ENCODE measurements at places on chromosomes 6 and 20.

GRCh38 chr6:149031201-149031858 lies 284.5 kb downstream of the UST start:
- DNase-seq: no peak

- peak; percentile 76 for DNase-seq
Observed at GRCh38 chr6:4008324-4009047, 70.5 kb downstream of the FAM217A start.

GRCh38 chr6:160419488-160419887 lies 71.3 kb downstream of the SLC22A3 start:
- DNase-seq: no peak

- DNase-seq: no peak
Observed at GRCh38 chr6:11614534-11615213, 77.1 kb downstream of the TMEM170B start.

- DNase-seq: no peak
Observed at GRCh38 chr6:37488476-37488875, 11.2 kb downstream of the CCDC167 start.

GRCh38 chr20:46990596-46991104 lies 96.0 kb downstream of the EYA2 start:
- no peak for DNase-seq

- DNase-seq: no peak
Observed at GRCh38 chr6:128368213-128368944, 152.0 kb downstream of the PTPRK start.

GRCh38 chr20:17646961-17647301 lies 35.1 kb downstream of the RRBP1 start:
- no peak for DNase-seq

DNA sequence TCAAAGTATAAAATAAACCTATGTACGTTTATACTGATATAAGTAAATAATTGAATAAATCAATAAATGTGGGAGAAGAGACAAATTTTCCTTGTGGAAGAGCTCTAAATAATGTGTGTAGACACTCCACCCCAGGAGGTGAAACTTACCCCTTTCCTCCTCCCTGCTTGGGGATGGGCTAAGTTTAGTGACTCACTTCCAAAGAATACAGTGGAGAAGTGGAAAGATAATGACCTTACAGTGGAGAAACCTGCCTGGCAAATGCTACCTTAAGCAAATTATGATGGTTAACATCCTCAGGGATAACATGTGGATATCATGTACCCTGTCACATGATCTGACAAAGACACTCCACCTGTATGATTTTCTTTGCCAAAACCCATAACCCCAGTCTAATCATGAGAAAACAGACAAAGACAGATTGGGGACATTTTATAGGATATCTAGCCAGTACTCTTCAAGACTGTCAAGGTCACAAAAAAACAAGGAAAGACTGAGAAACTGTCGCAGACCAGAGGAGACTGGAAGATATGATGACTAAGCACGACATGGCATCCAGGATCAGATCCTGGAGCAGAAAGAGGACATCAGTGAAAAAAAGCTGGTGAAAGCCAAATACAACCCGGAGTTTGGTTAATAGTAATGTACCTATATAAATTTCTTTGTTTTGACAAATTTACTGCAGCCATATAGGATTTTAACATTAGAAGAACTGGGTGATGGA lies 195.5 kb upstream of the PRDM1 start:
- no peak for DNase-seq

DNA sequence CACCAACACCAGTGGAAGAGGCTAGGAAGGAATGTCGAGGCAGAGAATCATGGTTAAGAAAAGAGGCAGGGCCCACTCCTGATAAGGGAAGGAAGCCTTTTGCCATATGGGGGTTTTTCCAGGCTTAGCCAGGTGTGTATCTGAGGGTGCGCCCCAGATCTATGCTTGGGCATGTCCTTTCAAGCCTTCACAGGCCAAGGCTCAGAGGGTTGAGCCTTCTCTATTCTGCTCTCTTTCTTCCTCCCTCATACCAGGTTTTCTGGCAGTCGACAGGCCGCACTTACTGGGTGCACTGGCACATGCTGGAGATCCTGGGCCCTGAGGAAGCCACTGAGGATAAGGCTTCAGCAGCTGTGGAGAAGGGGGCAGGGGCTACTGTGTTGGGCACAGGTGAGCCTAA lies 4.7 kb downstream of the CUL9 start:
- no peak for DNase-seq

DNA sequence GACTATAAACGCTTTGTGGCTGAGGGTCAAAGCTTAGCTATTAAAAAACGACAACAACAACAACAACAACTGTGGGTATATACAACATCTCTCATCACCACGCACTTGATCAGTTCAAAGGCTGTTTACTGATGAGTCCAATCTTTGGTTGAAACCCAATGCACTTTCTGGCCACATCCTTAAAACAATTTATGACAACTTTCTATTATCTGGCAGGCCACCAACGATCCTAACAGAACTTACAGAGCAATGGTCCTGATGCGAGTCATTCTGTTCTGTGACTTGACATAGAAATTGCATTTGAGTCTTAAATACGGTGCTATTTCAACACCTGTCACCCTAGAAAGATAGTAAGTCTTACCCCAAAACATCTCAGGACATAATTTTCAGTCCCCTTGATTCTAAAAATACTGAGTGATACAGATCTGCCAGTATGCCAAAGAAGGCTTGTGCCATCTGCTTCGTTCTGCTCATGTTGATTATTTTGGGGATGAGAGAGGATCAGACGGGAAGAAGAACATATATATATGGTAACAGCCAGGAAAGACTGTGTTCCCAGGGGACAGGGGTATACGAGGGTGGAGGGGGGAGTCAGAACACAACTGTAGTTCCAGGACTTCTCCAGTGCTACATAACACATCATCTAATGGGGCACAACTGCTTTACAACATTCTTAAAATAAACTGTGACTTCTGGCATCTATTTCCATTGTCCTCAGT lies 55.8 kb downstream of the PLAGL1 start:
- DNase-seq: no peak

DNA sequence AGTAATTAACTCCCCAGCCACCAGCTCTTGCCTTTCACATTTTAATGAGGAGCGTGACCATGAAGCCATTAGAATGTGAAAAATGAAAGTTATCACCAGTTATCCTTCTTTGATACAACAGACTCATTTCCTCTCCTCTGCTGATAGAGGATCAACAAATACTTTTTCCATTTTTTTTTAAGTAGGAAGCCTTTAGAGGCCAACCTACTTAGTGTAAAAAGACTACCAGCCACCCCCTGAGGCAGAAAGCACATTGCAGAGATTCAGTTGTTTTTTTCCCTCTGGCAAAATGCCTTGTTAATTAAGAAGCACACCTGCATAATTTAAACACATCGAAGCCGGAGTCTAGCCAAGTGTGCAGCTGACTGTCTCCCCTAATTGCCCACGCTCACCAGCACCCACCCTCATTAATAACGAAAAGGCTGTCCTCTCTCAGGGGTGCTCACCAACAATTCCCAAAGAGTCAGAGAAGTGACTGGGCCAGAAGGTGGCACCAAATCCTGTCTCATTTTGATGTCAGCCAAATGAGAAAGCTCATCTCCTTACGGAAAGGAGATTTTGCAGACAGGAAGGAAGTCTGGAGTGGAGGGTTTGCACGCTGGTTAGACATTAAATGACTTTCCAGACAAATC lies 60.9 kb upstream of the MC3R start:
- DNase-seq: no peak

GRCh38 chr6:112986321-112986720 lies 639.2 kb downstream of the RFPL4B start:
- no peak for DNase-seq

GRCh38 chr20:38217791-38218565 lies 42.6 kb downstream of the KIAA1755 start:
- peak; percentile 89 for DNase-seq

GRCh38 chr6:1872649-1873131 lies 263.0 kb downstream of the FOXC1 start:
- DNase-seq: no peak

DNA sequence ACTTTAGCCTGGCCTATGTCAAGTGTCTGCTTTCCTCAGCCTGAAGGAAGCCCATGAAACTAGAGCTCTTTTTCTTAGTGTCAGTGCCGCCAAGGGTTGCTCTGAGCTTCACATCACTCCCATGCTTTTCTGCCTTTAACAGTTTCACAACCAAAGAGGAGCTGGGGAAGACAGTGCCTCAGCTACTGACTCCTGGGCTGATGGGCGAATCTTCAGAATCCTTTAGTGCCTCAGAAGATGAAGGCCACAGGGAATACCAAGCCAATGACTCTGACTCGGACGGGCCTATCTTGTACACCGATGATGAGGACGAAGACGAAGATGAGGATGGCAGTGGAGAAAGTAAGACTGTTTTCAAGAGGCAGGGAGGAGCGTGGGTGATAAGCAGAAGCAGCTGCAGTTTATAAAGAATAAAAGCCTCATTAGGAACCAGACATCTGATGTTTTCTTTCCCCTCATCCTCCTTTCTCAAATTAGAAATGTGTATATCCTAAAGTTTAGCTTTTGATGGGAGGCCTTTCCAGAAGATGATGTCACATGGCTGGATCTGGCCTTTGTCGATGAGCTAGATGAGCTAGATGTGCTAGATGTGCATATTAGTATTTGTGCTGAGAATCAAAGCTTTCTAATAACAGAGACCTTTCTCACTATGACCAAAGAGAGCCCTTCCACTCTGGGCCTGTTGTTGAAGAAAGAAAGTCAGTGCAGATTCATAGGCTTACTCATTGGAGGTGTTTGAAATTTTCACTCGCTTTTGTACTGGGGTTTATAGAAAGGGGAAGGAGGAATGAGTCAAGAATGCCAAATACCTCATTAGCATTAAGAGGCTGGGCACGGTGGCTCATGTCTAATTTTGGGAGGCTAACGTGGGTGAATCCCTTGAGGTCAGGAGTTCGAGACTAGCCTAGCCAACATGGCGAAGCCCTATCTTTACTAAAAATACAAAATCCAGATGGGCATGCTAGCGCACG lies 70.7 kb upstream of the LTV1 start:
- DNase-seq: no peak

DNA sequence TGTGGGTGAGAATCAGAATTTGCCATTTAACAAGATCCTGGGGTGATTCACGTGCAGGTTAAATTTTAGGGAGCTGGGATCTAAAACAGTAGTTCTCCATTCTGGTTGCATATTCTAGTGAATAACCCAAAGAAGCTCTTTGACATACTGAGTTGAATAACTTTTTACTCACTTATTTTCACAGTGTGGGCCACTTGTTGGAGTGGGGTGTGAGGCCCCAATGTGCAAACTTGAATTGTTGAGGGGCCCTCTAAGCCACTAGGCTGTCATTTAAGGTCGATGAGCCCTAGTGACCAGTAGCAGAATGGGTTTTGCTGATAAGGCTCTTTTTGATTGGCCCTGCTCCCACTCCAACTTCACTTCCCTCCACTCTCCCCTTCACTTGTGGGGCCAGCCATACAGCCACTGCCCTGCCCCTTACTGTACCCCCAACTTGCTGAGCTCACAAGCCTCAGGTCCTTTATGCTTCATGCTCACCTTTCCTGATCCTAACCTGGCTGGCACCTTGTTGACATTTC lies 33.6 kb upstream of the RIPOR2 start:
- no peak for DNase-seq

DNA sequence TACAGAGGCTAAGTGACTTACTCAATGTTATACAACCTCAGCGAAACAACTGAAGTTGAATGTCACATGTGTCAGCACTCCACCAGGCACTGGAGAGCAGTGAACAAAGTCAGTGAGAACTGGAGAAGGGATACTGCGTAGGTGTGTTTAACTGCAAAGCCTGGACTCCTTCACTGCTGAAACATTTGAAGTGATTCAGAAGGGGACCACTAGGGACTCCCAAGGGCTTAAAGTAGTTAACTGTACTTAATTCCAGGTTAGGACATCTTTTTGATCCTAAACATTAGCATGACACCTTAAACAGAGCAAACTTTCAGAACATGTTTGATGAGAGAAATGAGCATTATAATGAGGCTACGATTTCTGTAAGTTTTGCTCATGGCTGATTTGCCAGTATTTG lies 45.0 kb upstream of the ZBTB24 start:
- DNase-seq: no peak

GRCh38 chr20:20970841-20971240 lies 135.3 kb downstream of the LINC00237 start:
- no peak for DNase-seq

- DNase-seq: no peak
Observed at GRCh38 chr6:98324446-98324845, 509.9 kb upstream of the POU3F2 start.

GRCh38 chr6:51336185-51336584 lies 517.5 kb downstream of the TFAP2B start:
- no peak for DNase-seq

- no peak for DNase-seq
Observed at GRCh38 chr6:108897371-108897770, 49.1 kb downstream of the ARMC2 start.

- no peak for DNase-seq
Observed at GRCh38 chr6:15516923-15517560, 145.8 kb downstream of the DTNBP1 start.

Data from AG04449 (cell line).